ENCODE measurements at places on chromosomes 7 and 10.

DNA sequence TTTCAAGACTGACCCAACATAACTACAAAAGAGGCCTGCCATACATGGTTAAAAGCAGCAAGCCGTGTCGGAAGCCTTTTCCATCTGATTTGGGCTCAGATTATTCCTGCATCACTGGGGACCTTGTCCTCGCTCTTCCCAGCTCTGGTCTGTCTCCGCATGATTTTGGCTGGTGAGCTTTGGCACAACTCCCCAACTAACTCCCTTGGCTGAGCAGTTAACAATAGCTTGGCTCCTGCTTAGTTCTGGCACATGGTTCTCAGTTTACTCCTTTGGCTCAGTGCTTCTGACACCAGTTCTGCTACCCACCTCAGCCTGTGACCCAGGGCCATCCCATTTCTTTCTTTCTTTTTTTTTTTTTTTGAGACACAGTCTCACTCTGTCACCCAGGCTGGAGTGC, 17.0 kb downstream of the AGK start:
- DNase-seq, result no peak

DNA sequence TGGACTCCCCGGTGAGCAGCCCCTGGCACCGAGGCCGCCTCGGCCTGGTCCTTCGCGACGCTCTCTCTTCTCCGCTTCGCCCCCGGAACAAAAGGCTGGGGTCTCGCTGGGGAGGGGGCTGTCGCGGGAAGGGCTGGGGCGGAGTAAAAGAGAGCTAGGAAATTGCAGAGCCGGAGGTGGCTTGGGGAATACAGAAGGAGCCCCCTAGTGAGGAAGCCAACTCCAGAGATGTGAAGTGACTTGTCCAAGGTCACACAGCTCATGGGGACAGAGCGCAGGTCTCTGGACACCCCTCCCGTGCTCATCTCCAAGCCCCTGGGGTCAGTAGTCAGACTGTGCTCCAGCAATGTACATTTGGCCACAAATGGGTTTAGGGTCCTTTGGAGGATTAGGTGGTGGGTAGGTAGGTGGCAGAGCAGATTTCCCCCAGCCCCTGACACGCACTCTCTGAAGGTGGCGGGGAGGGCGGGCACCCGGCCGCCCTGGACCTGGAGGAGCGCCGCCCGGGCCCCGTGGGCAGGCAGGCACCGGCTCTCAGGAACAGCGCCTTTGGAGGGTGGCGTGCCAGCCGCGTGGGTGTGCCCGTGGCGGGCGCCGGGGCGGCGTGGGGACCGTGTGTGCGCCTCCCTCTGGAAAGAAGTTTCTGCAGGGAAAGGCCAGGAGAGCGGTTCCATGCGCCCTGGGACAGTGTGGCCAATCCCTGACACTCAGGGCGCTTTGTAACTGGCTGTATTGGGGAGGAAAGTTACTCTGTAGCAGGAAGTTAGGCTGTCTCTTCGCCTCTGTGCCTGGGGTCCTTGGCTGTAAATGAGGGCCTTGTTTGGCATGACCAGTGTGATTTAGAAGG, 910 bp downstream of the WIPF3 start:
- DNase-seq, result no peak

- no peak for DNase-seq
These were observed 1.1 kb upstream of the ZC3HAV1L start for GRCh38 chr7:139036901-139037300.

DNA sequence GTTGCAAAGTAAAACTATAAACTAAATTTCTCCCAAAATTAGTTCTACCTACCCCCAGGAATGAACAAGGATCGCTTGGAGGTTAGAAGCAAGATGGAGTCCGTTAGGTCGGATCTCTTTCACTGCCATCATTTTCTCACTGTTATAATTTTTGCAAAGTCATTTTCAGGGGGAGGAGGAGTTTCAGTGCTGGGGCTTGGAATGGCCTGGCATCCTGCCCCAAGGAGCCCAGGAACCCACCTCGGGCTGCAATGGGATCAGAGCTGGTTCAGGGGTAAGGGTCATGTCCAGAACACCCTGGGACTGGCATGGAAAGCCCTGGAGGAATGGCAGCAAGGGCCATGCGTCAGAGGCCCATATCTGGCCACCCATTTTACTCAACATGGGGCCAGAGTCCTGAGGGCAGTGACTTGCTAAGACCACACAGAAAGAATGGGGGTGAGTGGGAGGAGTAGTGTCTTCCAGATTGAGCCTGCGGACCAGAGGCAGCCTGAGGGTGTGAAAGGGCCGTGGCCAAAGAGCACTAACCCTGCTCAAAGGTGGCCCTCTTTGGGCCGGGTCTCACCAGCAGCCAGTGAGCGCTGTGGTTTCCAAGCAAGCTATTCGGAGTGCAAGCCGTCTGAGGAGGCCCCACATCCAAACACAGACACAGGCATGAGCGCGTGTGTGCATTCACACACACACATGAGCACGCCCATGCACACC, 31.8 kb downstream of the GPRIN2 start:
- DNase-seq, result peak; percentile 4

- no peak for DNase-seq
These were observed 302.7 kb downstream of the SUGCT start for GRCh38 chr7:40437498-40437897.

Measured in activated CD4-positive, alpha-beta T cell treated with anti-CD3 and anti-CD28 coated beads for 48 hours (primary cell).